Stimulated activated CD8-positive, alpha-beta memory T cell treated with anti-CD3 and anti-CD28 coated beads, Interleukin-4, amount 100 ng/mL, for 1 hour (primary cell): ENCODE measurements at places on chromosomes 3 and 15.

- DNase-seq: no peak
Measured at GRCh38 chr3:130992344-130992743, 34.3 kb downstream of the ASTE1 start.

DNA sequence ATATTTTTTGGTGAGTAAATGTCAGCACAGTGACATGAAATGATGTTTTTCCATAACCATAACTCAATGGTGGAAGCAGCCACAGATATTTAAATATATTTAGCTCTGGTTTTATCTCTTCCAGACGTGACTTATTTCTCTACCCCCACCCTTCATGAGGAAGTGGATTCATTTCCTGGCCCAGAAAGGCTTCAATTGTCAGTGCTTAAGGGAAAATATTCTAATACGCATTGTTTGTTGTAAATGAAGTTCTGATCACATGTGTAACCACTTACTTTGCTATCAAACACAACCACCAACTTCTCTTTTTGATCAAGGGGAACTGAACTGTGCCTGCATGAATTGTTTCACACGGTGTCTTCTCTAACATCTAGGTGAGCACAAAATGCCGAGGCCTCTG lies 14.0 kb downstream of the CLDN16 start:
- DNase-seq: no peak

DNA sequence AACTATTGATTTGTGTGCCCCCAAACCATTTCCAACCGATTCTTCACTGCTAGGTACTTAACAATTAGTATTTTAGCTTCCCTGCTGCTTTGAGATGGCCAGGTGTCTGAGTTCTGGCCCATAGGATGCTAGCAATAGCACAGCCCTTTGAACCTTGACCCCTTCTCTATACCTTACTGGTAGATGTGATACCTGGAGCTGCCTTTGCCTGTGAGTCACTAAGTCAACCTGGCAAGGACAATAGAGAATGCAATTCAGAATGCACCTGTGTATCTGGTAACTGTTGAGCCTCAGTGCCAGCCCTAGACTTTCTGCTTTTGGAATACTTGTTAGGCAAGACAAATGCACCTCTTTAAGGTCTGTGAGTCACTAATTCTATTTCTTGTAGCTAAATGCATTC lies 467.4 kb downstream of the GRM7 start:
- DNase-seq: no peak

DNA sequence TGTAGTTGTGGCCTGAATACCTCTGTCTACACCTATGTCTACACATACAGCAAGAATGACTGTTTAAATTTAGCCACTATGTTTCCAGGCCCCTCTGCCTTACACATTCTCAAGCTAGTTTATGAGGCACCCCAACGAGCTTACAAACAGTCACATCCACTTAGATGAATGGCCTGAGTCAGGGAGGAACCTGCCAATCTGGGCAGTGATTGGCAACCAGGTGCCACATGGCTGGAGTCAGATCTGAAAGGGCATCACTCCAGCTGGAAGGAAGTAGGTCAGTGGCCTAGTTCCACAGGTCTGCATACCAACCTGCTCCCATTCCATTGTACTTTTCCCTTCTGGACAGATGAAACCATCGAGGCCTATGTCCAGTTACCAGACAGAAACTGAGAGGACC lies 136.3 kb downstream of the FOXP1 start:
- no peak for DNase-seq

- DNase-seq: no peak
Measured at GRCh38 chr3:111260878-111261277, 189.3 kb downstream of the NECTIN3 start.
